NCI-H2081 (cell line): ENCODE measurements at places on chromosomes 5 and 9.

DNA sequence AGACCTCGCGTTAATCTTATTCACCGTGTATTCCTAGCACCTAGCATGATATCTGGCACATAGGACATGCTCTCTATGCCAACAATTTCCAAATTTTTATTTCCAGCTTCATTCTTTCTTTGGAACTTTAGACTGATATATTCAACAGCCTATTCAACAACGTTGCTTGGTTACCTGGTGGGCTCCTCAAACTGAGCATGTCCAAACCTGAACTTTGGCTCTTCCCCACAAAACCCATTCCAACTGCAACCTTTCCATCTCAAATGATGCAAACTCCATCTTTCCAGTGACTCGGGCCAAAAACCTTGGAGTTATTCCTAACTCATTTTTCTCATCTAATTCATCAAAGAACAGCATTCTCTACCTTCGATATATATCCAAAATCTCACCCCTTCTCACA is 525.2 kb downstream of the AGTPBP1 start:
- no peak for DNase-seq

DNA sequence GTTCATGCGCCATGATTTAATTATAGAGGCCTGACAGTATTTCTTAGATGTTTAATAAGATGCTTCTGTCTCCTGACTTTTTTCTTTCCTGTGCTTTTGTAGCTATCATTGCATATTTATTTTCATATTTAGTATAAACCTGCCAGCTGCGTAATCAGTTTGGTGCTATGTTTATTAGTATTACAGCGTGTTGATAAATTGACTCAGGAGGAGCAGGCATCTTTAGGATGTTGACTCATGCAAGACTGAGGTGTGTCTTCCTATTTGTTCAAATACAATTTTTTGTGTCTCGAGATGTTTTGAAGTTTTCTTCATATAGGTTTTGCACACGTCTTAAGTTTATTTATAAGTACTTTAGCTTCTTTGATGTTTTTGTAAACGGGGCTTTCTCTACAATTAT is 35.9 kb upstream of the EXOC3 start:
- peak; percentile 57 for DNase-seq

DNA sequence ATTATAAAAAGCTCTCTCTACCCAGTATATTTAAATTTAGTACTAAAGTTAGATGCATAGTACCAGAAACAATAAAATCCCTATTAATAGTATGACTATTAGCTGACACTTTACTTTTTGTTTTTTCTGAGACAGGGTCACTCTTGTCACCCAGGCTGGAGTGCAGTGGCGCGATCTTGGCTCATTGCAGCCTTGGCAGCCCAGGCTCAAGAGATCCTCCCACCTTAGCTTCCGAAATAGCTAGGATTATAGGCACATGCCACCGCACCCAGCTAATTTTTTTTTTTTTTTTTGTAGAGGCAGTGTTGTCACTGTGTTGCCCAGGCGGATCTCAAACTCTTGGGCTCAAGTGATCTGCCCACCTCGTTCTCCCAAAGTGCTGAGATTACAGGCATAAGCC is 8.0 kb downstream of the CCNG1 start:
- DNase-seq: no peak

DNA sequence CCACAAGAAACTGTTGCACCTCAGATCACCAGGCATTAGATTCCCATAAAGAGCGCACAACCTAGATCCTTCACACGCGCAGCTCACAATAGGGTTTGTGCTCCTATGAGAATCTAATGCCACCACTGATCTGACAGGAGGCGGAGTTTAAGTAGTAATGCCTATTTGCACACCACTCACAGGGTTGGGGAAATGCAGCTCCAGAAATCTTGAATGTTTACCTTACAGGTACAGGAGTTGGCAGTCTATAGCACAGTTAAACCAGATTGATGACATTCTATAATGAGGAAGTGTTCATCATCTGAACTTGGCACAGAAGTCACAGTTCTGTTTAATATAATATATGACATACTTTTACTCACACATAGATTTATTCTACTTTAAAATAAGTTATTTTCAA is 732.2 kb upstream of the ZNF608 start:
- DNase-seq: no peak

- DNase-seq: no peak
These were observed 190.5 kb downstream of the ADAMTS12 start for GRCh38 chr5:33701251-33701650.

- no peak for DNase-seq
These were observed 114.8 kb upstream of the PJA2 start for GRCh38 chr5:109524555-109524954.

DNA sequence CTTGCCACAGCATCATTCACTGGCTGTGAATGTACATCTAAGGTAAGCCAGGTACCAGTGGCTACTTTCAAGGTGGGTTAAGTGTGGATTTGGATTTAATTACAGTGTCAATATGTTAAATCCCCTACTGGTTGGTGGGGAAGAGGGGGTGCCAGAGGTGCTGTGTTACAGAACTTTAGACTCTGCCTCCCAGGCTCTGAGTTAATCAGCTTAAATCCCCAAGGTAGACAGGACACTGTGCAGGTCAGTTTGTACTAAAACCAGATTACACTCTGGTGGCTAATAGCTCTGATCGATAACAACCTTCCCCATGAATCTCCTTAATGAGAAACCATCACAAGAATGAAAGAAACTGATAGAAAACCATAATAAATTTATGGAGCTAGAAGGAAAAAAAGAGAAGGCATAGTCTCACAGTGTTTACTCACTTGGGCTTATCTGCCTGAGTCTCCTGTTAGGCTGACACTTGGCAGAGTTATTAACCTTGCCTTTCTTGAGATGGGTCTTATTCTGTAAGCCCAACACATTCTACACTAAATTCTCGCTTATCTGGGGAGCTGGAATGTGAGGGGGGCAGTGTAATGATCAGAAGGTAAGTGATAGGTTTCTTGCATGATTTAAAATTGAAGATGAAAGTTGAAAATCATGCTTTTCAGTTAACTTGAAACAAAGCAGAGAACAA is 106.8 kb downstream of the LMNB1 start:
- DNase-seq: no peak

- DNase-seq: no peak
These were observed 74.1 kb downstream of the HMHB1 start for GRCh38 chr5:143886096-143886495.
